Right kidney (tissue), 9 donors: ENCODE measurements at places on chromosomes 5 and 9.
A peak's percentile ranks its signal among the peaks of the same experiment; 100 is the strongest.

- no peak for DNase-seq
These were observed 73.6 kb downstream of the DOCK2 start for GRCh38 chr5:169710675-169711074.

GRCh38 chr9:135338546-135338945 lies 141.0 kb upstream of the PPP1R26 start:
- DNase-seq = no peak

- DNase-seq = no peak
These were observed 635.7 kb downstream of the RAB3C start for GRCh38 chr5:59218424-59219045.

DNA sequence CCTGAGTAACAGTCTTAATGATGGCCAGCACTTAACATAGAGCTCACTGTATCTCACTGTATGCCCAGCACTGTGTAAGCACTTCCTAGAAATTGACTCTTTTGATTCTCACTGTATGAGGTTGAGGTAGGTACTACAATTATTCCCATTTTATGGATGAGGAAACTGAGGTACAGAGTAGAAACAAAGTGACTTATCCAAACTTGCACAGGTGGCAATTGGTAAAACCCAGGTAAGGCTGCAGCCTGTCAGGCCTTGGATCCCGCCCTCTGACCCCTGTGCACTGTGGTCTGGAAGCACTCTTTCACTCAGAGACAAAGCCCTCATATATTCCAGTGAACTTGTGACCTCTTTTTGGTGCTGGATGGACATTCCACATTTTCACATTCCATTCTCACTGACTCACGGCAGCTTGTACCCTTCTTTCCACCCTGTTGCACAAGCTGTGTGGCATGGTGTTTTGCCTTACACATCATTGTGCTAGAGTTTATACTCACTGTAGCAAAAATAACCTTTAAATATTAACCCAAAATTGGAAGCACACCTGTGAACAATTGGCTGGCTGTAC lies 21.7 kb downstream of the ANKRD55 start:
- peak; percentile 21 for DNase-seq

DNA sequence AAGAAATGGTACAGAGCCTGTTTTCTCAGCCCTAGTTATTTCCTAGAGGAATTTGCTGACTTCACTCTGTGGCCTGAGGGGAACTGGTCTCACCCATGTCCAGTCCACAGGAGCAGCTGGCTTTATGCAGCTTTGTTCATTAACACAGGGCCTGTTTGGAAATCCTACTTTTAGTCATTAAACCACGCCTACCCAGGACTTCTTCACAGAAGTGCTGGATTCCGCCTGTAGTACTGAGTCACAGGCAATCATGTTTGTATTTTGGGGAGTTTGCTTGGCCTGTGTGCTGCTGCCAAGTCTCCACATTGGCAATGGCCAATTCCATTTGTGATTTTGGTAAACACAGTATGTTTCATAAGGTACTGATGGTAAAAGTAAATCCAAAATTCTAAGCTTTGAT lies 52.8 kb downstream of the CTNND2 start:
- no peak for DNase-seq

- no peak for DNase-seq
These were observed 1087.9 kb upstream of the NUDT12 start for GRCh38 chr5:104650313-104651055.

GRCh38 chr5:99922386-99922785 lies 612.8 kb upstream of the FAM174A start:
- no peak for DNase-seq

DNA sequence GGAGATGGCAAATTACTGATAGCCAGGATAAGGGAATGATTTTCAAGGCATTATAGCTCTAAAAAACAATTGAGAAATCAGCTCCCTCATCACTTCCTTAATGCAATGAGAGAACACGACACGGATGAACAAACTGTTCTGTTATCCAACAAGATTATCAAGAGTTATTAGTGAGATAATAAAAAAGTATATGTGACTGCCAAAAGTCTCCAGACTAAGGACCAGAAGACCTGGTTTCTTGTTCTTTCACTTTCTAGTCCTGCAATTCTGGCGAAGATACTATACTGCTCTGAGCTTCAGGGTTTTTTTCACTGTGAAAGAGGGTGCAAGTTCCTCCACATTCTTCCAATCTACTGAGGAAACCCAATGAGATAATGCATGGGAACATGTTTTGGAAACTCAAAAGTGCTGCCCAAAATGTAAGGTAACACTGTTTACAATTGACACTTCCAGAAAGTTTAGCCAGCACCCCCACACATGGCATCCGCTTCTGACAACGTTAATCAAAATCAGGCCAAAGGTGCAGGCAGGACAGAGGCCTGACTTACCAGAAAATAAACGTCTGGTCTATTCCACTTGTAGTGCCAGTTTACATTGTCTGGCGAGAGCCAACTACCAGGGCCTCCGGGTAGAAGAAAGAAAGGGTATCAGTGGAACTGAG lies 254.2 kb downstream of the DOCK8 start:
- peak; percentile 51 for DNase-seq

DNA sequence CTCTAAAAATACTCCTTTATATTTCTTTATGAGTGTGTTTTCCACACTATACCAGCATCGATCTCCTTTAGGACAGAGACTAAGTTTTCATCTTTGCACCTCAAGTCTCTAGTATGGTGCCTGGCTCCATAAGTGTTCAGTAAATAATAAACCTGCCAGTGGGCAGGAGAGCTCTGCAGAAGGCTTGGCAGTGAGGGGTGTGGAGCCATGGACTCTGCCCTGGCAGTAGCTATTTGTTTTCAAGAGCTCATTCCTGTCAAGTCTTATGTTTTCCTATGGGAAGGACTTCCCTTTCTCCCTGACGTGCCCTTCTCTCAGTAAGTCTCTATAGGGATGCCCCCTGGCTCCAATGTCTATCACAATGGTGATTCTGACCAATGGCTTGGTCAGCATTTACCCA lies 252.2 kb downstream of the PIK3R1 start:
- no peak for DNase-seq

GRCh38 chr5:179006564-179006963 lies 11.4 kb upstream of the GRM6 start:
- DNase-seq = no peak

DNA sequence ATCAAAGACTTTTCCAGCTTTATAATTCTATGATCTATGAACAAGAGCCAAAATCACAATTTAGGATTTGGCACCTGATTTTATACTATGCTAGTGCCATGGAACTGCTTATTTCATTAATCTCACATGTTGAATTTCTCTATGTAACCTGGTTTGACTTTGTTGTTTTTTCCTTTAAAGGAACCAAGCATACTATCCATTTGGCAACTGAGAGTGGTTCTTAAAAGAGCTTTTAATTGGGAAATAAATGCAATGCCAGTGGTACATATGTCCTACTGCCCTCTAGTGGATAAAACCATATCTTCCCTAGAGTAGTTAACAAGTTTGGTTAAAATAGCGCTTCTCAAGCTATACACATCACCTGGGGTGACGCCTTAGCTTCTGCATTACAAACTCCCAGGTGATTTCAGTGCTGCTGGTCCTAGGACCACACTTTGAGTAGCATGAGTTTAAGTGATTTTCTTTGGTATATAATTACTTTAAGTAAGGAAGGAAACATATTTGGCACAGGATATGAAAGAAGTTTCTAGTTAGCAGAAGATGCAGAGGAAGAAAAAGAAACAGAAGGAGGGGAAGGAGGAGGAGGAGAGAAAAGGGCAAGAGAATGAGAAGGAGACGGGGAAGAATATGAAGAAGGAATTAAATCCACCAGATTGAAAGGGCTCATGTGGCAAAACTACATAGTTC lies 56.8 kb downstream of the FGF10 start:
- DNase-seq = no peak

GRCh38 chr5:171493646-171494393 lies 74.4 kb downstream of the FGF18 start:
- DNase-seq = no peak

- DNase-seq = no peak
These were observed 80.0 kb upstream of the PCA3 start for GRCh38 chr9:76684213-76684612.

- no peak for DNase-seq
These were observed 46.9 kb downstream of the FNIP1 start for GRCh38 chr5:131749723-131750470.

DNA sequence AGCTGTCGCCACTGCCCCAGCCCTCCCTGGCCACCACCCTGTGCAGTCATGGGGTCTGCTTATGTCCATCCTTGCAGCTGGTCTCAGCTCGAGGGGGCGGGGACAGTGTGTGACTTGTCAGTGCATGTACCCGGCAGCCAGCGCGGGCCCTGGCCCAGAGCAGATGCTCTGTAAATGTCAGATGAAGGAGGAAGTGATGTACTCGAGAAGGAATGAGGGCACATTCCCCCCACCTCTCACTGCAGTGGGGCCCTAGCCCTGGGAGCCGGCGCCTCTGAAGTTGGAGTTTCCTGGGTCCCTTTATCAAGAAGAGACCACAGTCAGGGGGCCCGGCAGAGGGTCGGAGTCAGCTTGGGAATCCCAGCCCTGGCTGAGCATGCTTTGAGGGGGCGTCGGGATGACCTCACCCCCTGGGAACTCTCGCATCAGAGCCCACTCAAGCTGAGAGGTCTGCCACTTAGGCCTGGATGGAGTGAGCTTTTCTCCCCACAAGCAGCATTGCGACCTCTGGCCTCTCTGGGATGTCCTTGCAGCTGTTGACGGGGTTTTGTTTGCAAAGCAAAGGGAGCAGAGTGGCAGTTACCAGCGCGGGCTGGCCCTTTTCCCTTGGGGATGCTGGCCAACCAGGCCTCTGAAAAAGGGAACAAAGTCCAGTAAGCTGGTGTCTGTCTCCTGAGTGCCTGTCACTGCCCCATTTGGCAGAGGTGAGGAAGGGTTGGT lies 19.0 kb downstream of the NEURL1B start:
- DNase-seq = peak; percentile 54

DNA sequence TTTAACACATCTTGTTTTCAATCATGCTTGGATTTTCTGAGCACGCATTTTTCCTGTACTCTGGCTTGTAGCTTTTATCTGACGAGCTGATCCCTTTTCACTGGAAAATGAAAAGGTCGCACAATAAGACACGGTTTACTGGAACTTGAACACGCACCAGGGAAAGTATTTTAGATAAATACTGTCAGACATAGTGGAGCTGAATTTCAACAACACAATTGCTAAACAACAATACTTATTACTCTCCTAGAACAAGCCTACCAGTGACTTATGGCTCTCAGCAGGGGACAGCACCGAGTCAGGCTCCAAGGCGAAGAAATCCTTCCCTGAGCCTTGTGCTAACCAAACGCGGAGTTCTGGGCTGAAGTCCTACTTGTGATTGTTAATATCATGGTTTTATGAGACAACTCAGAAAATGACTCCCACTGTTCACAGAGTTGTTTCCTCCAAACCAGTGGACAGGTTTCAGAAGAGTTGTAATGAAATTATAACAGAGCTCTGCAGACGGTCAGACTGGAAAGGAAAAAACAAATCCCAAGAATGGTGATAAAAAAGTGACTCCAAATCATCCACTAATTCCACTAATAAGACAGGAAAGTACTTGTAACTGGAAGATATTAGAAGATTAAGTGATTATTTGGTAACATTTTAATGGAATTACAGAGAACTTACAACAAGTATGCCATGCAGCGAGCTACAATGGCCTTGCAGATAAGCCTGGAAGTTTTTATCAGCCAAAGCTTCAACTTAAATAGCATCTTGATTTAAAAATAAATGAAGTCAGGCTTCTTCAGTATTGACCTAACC lies 359.6 kb downstream of the EBF1 start:
- no peak for DNase-seq
